ENCODE measurements at places on chromosomes 6 and 20. TPM values are rescaled to one million over a fixed set of nuclear protein-coding genes. Genes with fewer than 3 reads are reported as not detected.

C6orf141 gene
- total RNA-seq: not detected

- H3K27me3 ChIP-seq: no peaks in the 10 kb centered on the region
- peaks cover 8% of the 10 kb centered on the region for H3K36me3 ChIP-seq
Measured at GRCh38 chr20:3753501-3754275, 13.9 kb downstream of the ADISSP start.

ELOVL2 gene
- not detected for total RNA-seq

DNA sequence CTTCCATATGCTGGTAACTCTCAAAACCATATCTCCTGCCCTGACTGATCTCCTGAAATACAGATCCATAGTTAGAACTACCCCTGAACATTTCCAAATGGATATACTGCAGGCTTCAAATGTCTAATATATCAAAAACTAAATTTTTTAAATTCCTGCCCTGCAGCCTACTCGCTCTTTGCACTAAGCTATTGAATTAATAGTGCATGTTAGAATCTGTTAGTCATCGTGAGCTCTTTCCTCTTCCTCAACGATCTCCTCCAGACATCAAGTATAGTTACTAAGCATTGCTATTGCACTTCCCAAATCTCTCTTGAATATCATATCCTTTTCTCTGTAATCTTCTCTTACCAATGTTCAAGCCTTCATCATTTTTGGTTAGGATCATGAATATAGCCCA lies 26.0 kb upstream of the RSPO3 start:
- no peaks in the 10 kb centered on the region for H3K4me1 ChIP-seq
- no peak overlapping the region for H3K4me3 ChIP-seq
- H3K27ac ChIP-seq: no peak overlapping the region
- H3K36me3 ChIP-seq: no peaks in the 10 kb centered on the region

DNA sequence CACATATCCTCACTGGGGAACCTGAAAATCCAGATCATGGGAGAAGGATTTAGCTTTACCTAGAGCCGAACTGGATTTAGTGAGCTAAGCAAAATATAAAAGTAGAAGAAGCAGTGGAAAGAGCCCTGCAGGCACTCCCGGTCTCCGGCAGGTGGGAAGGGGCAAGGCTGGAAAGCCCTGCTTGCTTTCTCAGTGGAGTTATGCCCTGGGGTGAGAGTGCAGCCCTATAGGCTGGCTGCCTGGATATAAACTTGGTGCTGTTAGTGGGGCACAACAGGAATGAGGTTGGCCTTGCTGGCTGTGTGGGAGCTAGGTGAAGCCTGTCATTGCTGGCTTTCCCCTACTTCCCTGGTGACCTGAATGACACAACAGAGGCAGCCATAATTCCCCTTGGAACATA lies 122.0 kb downstream of the CDK19 start:
- H3K27ac ChIP-seq: no peak overlapping the region
- no peaks in the 10 kb centered on the region for H3K36me3 ChIP-seq
- H3K27me3 ChIP-seq: no peaks in the 10 kb centered on the region
- no peak overlapping the region for H3K4me3 ChIP-seq
- peaks cover 16% of the 10 kb centered on the region for H3K4me1 ChIP-seq

- no peak overlapping the region for H3K27ac ChIP-seq
- no peaks in the 10 kb centered on the region for H3K36me3 ChIP-seq
- H3K4me1 ChIP-seq: no peaks in the 10 kb centered on the region
- H3K27me3 ChIP-seq: no peaks in the 10 kb centered on the region
Measured at GRCh38 chr6:56516003-56516402, 126.7 kb downstream of the DST start.

DNA sequence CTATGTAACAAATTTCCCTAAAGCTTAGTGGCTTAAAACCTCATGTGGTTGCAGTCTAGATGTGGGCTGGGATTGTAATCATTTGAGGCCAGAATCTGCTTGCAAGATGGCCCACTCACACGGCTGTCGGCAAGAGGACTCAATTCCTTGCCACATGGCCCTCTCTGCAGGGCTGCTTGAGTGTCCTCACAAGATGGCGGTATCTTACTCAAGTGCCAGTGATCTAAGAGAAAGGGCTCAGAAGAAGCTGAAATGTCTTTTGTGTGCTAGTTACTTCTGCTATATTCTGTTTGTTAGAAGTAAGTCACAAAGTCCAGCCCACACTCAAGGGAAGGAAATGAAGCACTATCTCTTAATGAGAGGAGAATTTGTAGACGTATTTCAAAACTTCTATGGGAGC lies 47.1 kb upstream of the PMEPA1 start:
- H3K4me3 ChIP-seq: no peak overlapping the region
- peaks cover 9% of the 10 kb centered on the region for H3K27me3 ChIP-seq
- no peak for DNase-seq
- no peaks in the 10 kb centered on the region for H3K36me3 ChIP-seq
- H3K4me1 ChIP-seq: no peaks in the 10 kb centered on the region

OPN5 gene
- total RNA-seq: not detected

SLC22A1 gene
- 0.89 TPM for total RNA-seq

DNA sequence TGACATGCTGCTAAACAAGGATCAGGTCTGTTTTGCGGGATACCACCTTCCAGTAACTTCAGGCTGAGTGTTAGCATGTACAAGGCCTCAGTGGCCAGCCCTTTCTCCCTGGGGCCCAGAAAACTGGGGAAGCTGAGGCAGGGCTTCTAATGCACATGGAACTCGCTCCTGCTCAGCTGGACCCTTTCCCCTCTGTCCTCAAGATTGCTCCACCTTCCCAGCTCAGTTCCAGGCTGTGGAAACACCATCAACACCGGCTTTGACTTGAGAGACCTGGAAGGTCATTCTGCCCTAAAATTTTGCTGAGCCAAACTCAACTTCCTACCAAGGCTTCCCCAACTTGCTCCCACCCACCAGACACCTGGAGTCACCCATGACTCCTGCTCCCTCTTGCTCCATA lies 4.2 kb upstream of the BLCAP start:
- H3K4me3 ChIP-seq: no peak overlapping the region
- H3K4me1 ChIP-seq: peaks cover 15% of the 10 kb centered on the region
- no peak for DNase-seq

TCP11 gene
- not detected for total RNA-seq

RHAG gene
- total RNA-seq: not detected

GRCh38 chr6:153210083-153210482 lies 79.0 kb upstream of the RGS17 start:
- H3K27me3 ChIP-seq: no peaks in the 10 kb centered on the region
- no peak overlapping the region for H3K4me3 ChIP-seq
- H3K27ac ChIP-seq: no peak overlapping the region
- H3K4me1 ChIP-seq: no peaks in the 10 kb centered on the region

GRCh38 chr6:150537893-150538292 lies 61.8 kb upstream of the PLEKHG1 start:
- no peak for DNase-seq
- no peak overlapping the region for H3K4me3 ChIP-seq
- H3K4me1 ChIP-seq: no peaks in the 10 kb centered on the region
- H3K27me3 ChIP-seq: no peaks in the 10 kb centered on the region
- H3K36me3 ChIP-seq: no peaks in the 10 kb centered on the region

DNA sequence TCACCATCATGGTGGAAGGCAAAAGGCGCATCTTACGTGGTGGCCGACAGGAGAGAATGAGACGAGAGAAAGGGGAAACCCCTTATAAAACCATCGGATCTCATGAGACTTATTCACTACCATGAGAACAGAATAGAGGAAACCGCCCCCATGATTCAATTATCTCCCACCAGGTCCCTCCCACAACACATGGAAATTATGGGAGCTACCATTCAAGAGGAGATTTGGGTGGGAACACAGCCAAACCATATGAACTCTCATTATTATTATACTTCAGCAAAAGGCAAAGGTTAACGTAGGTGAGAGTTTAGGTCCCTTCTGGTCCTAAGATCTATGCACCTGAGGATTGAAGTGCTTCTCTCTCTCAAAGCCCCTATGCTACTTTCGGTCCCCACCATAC lies 2.4 kb upstream of the PFDN4 start:
- H3K4me3 ChIP-seq: no peak overlapping the region
- peaks cover 17% of the 10 kb centered on the region for H3K4me1 ChIP-seq
- no peak overlapping the region for H3K27ac ChIP-seq

SLC29A1 gene
- 1.3 TPM for total RNA-seq

- H3K27me3 ChIP-seq: no peaks in the 10 kb centered on the region
- no peak overlapping the region for H3K27ac ChIP-seq
- no peaks in the 10 kb centered on the region for H3K36me3 ChIP-seq
- H3K4me1 ChIP-seq: no peaks in the 10 kb centered on the region
- H3K4me3 ChIP-seq: no peak overlapping the region
- peak; percentile 71 for DNase-seq
Measured at GRCh38 chr6:129251669-129252376, 368.9 kb downstream of the LAMA2 start.

DNA sequence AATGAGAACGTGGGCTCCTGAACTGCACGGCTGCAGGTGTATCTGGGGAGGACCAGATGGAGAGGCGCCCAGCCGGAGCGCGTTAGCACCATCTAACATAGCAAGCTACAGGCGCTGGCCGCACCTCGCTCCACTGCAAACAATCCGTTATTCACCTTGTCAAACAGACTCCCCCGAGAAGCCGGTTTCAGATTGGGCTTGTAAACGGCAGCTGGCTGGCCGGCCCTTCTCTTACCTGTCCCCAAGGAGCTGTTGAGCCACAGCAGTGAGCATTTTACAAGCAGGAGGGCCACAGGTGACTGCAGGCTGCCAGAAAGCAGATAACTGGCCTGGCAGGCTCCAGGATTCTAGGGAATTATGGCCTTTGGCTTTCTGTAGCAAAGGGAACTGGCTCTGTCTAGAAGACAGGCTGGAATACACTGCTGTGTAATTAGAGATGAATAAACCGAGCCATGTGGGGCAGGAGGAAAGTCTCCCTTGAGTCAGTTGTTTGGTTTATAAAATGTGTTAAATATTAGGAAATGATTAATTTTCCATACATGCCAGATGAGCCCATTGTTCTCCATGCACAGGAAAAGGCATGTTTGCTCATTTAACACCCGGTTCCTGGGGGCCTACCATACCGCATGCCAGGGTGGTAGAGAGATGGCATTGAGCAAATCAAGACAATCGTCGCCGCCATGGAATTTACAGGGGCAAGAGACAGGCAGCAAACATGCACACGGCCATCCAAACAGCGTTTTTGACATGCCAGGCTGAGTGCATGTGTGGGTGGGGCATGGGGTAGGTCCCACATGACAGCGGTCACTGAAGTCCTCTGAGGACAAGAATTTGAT lies 159.3 kb downstream of the NFATC2 start:
- no peaks in the 10 kb centered on the region for H3K27me3 ChIP-seq
- no peak overlapping the region for H3K4me3 ChIP-seq
- peaks cover 17% of the 10 kb centered on the region for H3K4me1 ChIP-seq

DNA sequence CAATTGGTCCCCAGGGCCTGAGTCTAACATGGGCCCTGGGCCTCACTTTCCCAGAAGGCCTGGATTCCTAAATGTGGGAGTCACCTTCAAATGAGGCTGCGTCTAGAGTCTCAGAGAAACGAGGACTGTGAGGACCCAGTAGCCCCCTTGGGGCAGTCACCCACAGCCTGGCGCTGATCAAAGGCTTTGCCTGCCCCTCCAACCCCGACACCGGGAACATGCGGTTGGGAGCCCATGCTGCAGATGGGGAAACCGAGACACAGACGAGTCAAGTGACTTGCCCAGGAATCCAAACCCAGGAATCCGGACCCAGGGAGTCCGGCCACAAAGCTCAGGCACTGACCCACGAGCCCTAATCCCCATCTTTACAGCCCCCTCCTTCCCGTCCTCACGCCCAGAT lies 209.7 kb downstream of the PREX1 start:
- no peak overlapping the region for H3K4me3 ChIP-seq
- no peaks in the 10 kb centered on the region for H3K36me3 ChIP-seq
- DNase-seq: no peak
- peaks cover 19% of the 10 kb centered on the region for H3K4me1 ChIP-seq
- H3K27ac ChIP-seq: no peak overlapping the region
- H3K27me3 ChIP-seq: no peaks in the 10 kb centered on the region

GRCh38 chr6:90294989-90295853 lies 1.4 kb downstream of the BACH2 start:
- H3K27ac ChIP-seq: peak overlapping the region; percentile 52
- no peaks in the 10 kb centered on the region for H3K27me3 ChIP-seq
- peak; percentile 61 for DNase-seq
- peak overlapping the region; percentile 82 for H3K4me3 ChIP-seq
- H3K4me1 ChIP-seq: peaks cover 34% of the 10 kb centered on the region
- H3K36me3 ChIP-seq: no peaks in the 10 kb centered on the region

TRPC4AP gene
- total RNA-seq: 60.6 TPM

GRCh38 chr20:35592339-35592974 lies 23.2 kb upstream of the SPAG4 start:
- H3K4me3 ChIP-seq: no peak overlapping the region
- no peak overlapping the region for H3K27ac ChIP-seq
- DNase-seq: no peak
- H3K4me1 ChIP-seq: no peaks in the 10 kb centered on the region

GRCh38 chr20:37447688-37448087 lies 73.4 kb upstream of the NNAT start:
- no peak overlapping the region for H3K27ac ChIP-seq
- H3K4me3 ChIP-seq: no peak overlapping the region
- H3K36me3 ChIP-seq: no peaks in the 10 kb centered on the region
- no peaks in the 10 kb centered on the region for H3K4me1 ChIP-seq
- H3K27me3 ChIP-seq: no peaks in the 10 kb centered on the region
- no peak for DNase-seq

DNA sequence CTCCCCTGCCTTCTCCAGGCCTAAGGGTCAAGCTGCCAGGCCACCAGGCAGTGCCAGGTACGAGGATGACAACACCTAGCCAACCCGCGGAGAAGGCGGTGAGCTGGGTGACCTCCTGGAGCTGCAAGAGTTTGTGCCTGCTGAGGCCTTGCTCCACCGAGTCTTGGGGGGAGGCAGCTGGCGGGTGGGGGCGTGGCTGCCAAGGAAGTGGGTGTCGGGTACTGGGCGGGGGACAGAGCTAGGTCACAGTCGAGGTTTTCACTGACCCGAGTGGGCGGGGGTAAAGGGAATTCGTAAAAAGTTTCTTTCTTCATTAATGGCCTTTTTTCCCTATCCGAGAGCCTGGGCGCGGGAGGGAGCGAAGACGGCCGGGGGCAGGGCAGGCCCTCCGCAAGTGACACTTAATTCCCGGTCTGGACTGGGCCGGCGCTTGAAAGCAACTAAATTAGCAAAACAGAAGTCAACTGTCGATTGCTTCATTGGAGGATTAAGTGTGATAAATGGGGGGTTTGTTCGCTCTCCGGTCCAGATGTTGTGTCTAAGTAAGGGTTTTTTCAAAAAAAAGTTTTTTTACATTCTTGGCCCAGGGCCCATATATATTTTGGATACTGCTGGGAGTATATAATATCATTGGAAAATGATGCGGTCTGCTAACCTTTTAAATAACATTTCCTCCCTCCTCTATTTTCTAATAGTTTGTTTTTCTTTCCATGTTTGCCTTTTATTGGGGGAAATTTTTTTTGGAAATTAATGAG lies 43.1 kb upstream of the FOXP4 start:
- no peak overlapping the region for H3K27ac ChIP-seq
- no peaks in the 10 kb centered on the region for H3K36me3 ChIP-seq
- peaks cover 19% of the 10 kb centered on the region for H3K4me1 ChIP-seq
- peaks cover 43% of the 10 kb centered on the region for H3K27me3 ChIP-seq
